NT2/D1 (cell line): ENCODE measurements at places on chromosomes 1 and 21.

DNA sequence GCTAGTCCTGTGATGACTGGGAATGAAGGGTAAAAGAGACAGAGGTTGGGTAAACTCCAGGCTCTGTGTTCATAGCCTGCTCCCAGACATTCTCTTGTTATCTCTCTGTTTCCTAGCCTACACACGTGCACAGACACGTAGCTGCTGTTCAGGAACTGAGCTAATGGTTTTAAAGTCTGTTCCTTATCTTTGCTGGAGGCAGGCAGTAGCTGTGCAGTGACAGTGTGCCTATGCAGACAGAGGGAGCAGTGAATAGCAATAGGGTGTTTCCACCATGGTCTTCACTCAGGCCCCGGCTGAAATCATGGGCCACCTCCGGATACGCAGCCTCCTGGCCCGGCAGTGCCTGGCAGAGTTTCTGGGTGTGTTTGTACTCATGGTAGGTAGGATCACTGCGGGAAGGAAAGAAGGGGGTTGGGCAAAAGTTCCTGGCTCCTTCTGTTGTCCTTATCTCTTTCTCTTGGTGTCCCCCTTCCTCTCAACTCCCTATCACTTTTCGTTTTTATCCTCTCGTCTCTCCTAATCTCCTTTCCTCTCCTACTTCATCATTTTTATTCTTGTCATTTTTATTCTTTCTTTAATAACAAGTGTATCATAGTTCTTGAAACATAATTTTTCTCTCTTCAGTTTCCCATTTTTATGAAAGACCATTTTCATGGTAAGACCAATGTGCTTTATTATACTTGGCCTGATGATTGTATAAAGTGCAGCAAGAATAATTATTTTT, at the start of gene AQP10:
Gene AQP10 (plus strand): TSS at position 212 of the 727 bp plus-strand sequence. CDS start 63 bp downstream, at position 275.
- no peak for DNase-seq

GRCh38 chr1:67589519-67590233, 95.3 kb upstream of the GADD45A start:
- DNase-seq, result no peak

- DNase-seq, result no peak
These were observed 15.3 kb downstream of the NOC2L start for GRCh38 chr1:943545-944340.

- no peak for DNase-seq
These were observed 26.5 kb downstream of the OSBPL9 start for GRCh38 chr1:51643362-51643761.

DNA sequence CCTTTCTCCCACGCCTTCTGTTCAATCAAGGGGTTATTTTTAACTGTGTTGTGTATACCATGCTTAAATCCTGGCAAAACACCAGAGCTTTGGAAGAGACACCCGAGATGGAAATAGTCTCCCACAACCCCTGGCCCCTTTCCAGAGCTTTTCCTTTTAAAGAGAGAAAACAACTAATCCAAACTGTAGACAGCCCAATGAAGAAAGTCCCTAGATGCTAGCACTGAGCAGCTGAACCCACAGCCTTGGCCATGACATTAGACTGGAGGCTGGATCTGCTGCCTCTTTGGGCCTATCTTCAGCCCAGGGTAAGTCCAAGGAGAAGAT, 64.9 kb upstream of the ARTN start:
- DNase-seq, result no peak
